ENCODE measurements at places on chromosomes 11 and 22.

DNA sequence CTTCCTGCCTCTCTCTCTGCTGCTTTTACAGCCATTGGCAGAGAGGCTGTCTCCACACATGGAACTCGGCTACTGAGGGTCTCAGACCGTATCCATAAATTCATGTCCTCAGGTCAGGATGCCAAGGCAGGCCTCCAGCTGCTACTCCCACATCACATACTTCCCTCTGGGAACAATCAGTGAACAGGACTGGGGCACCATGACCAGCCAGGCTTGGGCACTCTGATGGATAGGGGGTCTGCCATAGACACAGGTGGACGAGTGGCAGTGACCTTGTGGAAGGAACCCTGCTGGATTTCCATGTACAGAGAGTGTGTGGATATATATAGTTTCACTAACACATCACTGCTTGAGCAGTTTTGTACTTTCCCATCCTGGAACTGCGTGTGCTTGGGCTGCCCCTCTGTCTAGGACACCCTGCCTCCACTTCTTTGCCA lies 97.7 kb upstream of the PARVA start:
- DNase-seq: peak; percentile 46

DNA sequence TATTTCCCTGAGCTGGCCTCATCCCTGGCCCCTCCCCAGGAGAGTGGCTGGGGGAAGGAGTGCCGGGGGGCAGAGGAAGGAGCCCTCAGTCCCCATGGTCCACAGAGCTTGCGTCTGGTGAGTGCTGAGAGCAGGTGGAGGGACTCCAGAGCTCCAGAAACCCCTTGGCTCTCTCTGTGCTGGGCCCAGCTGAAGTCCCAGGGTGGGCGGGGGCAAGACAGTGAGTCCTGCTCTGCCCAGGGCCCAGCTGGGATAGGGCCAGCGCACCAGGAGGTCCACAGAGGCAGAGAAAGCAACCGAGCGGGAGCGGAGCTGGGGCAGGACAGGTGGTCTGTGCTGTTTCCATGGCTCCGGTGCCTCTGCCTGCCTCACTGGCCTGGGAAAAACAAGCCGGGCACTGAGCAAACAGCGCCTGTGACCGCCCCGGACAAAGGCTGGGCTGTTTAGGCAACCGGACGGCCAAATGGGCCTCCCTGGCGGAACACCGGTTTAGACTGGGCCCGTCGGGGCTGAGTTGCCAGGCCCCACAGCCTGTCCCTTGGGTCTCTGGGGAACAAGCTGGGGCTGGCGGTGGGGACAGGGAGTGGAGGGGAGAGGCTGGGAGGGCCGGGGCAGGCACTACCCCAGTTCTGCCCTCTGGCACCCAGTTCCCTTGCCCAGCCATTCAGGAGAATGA lies 34.1 kb upstream of the WNT7B start:
- DNase-seq: no peak

DNA sequence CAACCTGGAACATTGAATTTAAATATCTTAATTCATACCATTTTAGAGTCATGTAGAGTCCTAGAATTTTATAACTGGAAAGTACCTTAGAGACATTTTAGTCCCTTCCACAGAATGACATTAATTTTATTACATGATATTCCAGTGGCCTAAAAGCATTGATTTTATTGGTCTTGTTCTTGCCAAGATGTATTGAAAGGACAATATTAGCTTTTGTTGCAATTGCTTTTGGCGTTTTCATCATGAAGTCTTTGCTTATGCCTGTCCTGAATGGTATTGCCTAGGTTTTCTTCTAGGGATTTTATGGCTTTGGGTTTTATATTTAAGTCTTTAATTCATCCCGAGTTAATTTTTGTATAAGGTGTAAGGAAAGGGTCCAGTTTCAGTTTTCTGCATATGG lies 29.0 kb downstream of the OR51F1 start:
- no peak for DNase-seq

- no peak for DNase-seq
Observed at GRCh38 chr11:116271479-116271878, 501.3 kb downstream of the BUD13 start.

- DNase-seq: no peak
Observed at GRCh38 chr11:113856966-113857759, 18.2 kb downstream of the USP28 start.

GRCh38 chr11:934527-934926 lies 8.9 kb downstream of the AP2A2 start:
- no peak for DNase-seq

DNA sequence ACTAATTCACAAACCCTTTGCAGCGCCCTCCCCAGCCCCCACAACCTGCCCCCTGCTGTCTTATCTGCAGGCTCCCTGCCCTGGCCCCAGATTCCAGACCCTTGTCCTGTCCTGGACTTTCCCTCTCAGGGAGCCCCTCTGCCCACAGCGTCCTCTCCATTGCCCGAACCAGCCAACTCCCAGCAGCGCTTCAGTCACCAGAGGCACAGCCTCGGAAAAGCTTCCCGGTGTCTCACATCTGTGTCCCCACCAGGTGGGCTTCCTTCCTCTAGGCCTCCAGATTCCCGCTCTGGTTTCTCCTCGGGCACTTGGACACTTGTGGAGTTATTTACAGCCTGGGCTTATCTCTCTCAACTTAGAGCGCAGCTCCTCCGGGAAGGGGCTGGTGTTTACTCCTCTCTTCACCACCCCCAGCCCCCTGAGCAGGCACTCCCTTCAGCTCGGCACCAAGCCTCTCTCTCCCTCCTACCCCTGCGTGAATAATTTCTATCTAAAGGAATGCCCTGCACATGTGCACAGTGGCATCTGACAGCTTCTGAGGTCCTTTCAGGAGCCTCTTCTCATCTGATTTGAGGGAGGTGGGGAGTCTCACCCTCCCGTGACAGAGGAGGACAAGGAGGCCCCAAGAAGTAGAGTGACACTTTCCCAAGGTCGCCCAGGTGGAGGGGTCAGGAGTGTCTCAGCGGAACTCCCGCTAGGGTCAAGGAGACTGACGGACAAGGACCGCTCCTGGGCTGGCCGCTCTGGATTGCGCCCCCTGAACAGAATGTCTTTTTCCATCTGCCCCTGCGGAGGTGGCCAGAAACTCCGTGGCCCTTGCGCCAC lies 838 bp downstream of the WNT11 start:
- DNase-seq: no peak

GRCh38 chr11:93020248-93021046 lies 51.0 kb downstream of the MTNR1B start:
- no peak for DNase-seq

DNA sequence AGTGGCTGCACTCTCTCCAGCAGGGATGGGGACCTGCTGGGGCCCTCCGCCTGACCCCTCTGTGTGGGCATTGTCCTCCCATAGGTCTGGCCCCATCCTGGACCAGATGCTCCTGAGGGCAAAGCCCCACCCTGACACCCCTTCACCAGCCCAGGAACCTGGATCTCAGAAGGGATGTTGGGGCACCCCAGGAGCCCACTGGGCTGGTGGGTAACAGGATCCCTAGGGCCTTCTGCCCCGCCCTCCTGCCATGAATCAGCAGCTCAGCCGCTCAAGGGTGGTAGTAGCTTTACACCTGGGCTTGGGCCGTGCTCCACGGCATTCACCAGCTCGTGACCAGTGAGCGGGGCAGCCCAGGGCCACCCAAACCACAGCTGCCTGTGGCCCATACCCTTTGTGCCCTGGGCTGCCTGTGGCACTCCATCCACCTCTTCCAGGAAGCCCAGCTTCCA lies 1.0 kb upstream of the MAPK12 start:
- DNase-seq: no peak

DNA sequence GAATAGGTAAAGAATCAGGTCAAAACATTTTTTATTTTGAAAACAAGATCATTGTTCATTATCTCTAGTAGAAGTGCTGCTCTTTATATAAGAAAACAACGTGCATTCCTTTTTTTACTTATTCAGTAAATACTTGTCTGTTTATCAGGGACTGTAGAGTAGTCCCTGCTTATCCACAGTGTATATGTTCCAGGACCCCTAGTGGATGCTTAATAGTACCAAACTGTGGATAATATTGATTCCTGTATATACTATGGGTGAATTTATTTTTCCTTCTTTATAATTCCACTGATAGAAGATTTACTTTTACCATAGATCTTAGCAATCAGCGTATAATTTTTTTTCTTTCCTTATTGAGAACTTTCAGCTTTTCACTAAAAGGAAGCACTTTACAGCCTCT lies 32.6 kb downstream of the CEP295 start:
- no peak for DNase-seq

DNA sequence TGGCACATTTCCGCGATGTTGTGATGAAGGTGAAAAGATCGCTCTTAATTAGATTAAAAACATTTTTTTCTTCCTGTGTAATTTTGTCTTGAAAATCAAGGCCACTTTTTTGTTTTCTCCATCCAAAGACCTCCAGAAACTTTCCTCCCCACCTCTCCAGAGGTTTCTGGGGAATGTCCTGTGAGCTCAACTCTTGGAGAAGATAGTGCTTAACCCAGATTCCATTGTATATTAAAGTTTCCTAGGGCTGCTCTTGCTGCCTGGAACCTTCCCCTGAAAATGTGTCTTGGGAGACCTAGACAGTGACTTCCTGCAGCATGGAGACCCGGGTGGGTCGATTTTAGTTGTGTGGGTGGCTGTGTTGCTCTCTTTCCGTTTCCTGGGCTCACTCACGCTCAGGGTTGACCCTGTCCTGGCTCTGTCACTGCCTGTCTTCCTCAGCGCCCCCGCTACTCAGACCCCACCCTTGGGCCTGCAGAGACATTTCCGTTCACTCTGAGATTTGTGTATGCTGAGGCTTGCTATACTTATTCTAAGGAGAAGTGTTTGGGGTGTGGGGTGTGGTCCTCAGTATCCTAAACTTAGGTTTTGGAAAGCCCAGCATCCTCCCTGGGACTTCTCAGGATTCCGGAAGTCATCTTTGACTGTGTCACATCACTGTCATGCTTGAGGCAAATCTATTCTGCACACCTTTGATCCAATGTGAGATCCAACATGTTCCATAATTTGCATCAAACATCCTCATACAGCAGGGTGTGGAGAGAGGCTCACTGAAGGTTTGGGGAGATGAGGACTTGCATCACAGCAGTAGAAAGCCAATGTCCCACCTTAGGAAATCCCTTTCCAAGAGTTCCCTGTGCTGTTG lies 47.2 kb downstream of the KCNQ1OT1 start:
- DNase-seq: no peak

- no peak for DNase-seq
Observed at GRCh38 chr11:34823197-34823596, 93.0 kb downstream of the APIP start.

DNA sequence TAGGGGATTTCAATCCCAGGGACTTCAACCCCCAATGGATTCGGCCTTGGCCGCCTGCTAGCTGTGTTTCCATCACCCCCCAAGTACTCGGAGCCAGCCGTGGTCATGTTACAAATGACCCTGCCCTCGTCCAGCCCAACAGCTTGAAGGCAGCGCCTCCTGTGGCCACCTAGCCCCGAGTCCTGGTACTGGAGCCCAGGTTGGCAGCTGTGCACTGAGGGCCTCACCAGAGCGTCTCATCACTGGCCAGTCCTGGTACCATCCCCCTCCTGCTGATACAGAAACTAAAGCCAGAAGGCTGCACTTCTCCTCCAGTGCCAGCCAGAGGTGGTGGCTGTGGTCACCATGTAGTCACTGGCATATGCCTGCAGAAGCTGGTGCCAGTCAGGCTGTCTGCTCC lies 44.9 kb upstream of the FADD start:
- no peak for DNase-seq

GRCh38 chr11:8631395-8632118 lies 37.5 kb upstream of the STK33 start:
- DNase-seq: no peak

GRCh38 chr11:118126082-118126838 lies 26.4 kb downstream of the SCN4B start:
- DNase-seq: no peak

- no peak for DNase-seq
Observed at GRCh38 chr11:335779-336658, 15.4 kb upstream of the IFITM3 start.

DNA sequence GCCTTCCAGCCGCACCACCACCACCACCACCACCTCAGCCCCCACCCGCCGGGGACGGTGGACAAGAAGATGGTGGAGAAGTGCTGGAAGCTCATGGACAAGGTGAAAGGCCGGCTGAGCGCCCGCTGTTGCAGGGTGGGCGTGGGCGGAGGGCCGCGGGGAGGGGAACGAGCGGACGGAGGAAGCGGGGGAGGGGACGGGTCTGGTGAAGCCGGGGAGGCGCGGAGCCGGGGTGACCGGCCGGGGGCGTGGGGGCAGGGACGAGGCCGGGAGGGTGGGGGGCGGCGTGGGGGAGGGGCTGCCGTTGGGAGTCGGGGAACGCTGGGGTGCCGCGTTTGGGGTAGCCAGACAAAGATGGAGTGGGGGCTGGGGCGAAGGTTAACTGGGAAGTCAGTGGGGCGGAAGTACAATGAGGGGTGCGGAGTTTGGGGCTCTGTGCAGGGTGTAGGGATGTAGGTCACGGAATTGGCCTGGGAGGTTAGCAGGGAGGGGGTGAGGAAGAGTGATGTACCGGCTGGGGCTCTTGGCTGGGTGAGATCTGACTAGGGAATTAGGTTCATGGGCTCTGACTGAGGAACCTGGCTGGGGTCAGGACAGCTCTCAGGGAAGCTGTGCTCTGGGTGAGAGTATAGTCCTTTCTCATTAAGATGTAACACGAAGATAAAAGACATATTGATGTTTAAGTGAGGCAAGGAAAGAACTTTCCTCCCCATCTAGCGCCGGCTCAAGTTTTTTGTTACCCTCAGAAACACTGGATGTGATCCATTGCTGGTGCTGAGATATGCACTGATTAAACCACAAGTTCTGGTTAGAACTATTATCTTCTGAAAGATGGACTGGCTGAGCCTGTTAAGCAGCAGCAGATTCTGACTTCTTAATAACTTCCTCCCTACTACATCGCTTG lies 624 bp downstream of the CBL start:
- no peak for DNase-seq

- DNase-seq: peak; percentile 54
Observed at GRCh38 chr11:2462543-2462985, 17.8 kb downstream of the KCNQ1 start.
